ENCODE measurements at places on chromosomes 6 and 20.

- no peak for DNase-seq
Observed at GRCh38 chr6:161829291-161829729, 555.4 kb upstream of the AGPAT4 start.

GRCh38 chr6:74249658-74250057 is 553.7 kb downstream of the CD109 start:
- no peak for DNase-seq

- no peak for DNase-seq
Observed at GRCh38 chr20:43667341-43668132, 623 bp downstream of the MYBL2 start.

GRCh38 chr6:34462551-34462971 is 3.3 kb upstream of the PACSIN1 start:
- no peak for DNase-seq

DNA sequence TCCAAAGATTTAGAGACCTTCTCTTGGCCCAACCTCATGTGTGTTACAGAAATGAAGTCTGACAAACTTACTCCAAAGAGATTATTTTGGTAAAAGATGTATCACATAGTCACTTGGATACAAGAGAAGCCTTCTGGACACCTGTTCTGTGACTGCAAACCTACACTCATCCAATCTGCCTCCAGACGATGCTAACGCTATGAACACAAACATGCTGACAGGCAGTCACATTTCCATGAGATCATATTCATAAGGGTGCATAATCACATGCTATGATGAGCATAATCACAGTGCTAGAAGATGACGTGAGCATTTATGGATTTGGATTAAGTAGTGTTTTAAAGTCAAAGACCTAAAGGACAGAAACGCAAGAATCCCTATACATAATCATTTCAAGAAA is 340.2 kb downstream of the HACE1 start:
- no peak for DNase-seq

DNA sequence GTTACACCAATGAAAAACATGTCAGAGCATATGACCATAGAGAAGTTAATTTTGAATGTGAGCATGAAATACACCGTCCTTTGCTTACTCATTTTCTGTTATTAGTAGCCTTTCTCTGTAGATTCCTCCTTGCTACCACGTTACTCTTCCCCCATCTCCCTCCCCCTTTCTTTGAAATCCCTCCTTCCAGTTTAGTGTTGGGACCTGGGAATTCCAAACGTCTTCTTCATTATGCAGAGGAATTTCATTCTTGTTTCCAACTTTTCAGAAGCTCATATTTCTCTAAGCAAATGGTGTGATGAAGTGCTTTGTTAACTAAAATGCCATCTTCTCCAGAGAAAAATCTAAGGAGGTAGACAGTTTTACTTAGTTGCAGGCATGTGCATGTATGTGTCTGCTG is 122.4 kb downstream of the MCHR2 start:
- DNase-seq = no peak

DNA sequence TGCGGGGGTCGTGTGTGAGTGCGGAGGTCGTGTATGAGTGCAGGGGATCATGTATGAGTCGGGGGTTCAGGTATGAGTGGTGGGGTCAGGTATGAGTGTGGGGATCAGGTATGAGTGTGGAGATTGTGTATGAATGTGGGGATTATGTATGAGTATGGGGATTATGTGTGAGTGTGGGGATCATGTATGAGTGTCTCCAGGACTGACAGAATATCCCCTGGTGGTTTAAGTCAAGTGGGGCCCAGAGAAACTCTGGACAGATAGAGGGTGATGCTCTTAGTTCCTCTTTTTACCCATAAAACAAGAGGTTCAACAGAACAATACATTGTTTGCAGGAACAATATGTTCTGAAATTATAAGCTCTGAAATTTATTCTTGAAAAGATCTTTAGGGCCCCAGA is 131.9 kb downstream of the UST start:
- no peak for DNase-seq

- DNase-seq = no peak
Observed at GRCh38 chr6:25137480-25137879, 141.7 kb upstream of the CARMIL1 start.

- DNase-seq = no peak
Observed at GRCh38 chr6:119612911-119613381, 263.4 kb upstream of the MAN1A1 start.
